ENCODE measurements at places on chromosomes 16 and 17.

DNA sequence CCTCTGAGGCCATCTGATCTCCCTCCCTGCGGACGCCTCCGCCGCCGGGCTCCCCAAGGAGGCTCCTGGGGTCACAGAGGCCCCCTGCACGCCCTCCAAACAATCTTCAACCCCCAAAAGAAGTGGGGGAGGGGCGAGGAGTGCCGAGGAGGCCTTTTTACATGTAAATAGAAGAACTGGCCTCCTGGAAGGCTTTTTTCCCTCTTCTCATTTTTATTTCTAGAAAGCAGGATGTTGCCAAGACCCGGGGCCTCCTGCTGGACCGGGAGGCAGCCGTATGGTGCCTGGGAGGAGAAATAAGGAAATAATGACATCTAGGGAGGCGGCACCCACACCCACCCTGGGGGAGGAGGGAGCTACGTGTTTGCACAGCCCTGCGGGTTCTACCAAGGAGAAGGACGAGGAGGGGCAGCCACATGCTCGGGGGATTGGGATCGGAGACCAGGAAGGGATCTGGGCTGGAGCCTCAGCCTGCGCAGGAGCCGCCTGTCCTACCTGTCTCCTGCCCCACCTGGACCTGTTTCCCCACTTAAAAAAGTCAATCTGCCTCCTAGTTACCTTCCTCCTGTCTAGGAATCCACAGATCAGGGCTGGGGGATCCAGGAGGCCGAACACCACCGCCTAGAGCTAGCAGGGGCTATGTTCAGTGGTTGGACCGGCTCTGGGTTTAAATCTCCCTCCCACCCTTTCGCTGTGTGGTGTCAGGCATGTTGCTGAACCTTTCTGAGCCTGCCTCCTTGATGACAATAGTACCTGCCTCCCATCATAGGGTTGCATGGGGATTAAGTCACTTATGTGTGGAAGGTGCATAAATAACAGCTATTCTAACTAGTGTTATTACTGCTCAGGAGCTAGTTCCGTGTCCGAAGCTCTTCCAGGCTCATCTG, 175.7 kb upstream of the GSE1 start:
- no peak for DNase-seq

DNA sequence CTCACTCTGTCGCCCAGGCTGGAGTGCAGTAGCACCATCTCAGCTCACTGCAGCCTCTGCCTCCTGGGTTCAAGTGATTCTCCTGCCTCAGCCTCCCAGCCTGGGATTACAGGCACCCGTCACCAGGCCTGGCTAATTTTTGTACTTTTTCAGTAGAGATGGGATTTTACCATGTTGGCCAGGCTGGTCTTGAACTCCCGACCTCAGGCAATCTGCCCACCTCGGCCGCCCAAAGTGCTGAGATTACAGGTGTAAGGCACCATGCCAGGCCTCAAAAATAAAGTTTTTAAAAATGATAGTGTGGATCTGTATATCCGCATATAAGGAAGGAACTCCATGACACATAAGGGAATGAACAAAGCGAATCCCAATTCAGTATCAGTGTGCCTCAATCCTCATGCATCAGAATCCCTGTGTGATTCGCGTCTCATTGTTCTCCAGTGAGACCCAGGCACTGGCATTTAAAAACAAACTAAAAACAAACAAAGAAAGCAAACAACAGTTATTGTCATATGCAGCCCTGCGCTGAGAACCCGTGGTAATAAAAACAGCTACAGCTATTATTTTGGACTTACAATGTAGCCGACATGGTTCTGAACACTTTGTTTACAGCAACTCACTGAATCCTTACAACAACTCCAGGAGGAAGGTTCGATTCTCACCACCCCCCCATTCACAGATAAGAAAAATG, 54.1 kb upstream of the CREBBP start:
- no peak for DNase-seq

GRCh38 chr17:16381496-16381820, 567 bp downstream of the UBB start:
- DNase-seq: no peak

DNA sequence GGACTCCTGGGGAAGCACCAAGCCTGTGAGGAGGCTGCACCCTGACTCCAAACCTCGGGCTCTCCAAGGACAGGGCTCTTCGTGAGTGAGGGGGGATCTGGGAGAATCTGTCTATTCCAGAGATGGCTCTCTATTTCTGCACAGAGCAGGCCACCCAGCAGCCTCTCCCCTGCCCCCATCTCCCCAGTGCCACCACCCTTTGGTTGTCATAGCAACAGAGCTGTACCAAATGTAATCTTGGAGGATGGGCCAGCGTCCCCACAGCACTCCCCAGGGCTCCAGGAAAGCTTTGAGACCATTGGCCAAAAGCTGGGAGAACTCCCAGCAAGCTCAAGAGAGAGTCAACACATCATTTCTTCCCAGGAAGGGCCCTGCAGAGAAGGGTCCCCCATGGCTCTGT, 49.3 kb downstream of the ABCC12 start:
- no peak for DNase-seq

GRCh38 chr17:1933875-1934715, 91.0 kb downstream of the RTN4RL1 start:
- DNase-seq: no peak
